NCI-H524 (cell line): ENCODE measurements at places on chromosomes 16 and 17.

DNA sequence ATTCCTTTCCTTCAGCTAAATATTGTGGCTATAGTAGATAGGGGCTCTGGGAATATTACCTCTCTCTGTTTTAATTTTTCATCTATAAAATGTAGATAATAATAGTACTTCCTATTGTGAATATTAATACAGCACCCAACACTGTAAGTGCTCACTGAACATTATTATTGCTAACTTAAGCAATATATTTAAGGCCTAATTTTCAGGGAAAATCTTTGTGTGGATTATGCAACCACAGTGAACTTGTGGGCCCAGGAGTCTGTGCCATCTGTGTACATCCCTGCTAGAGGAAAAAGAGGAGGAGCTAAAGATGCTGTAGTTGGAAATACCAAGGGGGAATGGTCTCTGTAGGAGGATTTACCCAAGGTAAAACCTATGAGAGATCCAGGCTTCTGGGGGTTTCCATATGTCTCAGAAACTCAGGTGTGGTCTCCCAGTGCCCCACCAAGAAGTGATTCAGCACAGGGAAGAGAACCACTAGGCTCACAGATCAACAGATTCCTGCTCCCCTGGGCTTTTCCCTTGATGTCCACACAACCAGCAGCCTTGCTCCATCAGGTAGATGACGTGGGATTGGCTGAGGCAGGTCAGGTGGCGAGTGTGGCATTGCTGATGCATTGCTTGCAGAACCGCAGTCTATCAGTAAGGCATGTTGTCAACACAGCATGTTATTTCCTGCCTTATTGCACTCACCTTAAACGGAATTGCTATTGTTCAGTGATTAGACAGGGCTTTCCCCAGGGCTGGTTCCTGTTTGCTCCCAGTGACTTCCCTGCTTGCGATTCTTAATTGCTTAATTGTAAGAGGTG is 1.6 kb upstream of the N4BP1 start:
- DNase-seq, result peak; percentile 24

- no peak for DNase-seq
These were observed 8.0 kb upstream of the MYH2 start for GRCh38 chr17:10557422-10557821.

DNA sequence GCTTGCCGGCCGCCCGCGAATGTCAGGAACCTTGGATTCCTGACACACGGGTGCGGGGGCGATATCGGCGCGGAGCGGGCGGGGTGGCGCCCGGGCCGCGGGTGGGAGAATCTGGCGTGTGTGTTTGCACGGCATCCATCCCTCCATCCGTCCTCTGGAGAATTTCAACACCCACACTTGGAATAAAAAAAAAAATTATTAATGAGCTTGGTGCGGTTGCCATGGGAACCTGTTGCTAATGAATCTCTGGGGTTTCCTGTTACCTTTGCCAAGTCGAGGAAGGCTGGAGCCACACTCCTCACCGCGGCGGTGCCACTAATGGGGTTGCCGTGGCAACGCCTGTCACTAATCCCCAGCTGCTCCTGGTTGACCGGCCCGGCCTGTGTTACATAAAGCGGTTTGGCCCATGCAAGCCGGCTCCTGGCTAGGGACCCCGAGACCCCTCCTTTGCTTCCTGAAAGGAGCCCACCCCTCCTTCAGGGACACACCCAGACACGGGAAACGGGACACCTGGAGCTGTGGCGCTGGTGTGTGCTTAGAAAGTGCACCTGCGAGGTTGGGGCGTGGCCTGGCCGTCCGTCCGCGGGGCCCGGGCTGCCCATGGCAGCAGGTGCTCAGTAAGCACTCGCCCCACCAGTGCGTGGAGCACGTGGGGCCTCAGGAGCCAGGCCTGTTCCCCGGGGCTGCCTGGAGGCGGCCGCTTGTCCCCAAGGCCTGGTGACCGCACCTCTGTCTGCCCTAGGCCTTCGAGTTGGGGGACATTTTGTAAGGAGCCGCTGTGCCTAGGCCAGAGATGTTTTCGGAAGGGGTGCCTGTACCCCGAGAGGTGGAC is 14.6 kb downstream of the CACNA1H start:
- peak; percentile 91 for DNase-seq

DNA sequence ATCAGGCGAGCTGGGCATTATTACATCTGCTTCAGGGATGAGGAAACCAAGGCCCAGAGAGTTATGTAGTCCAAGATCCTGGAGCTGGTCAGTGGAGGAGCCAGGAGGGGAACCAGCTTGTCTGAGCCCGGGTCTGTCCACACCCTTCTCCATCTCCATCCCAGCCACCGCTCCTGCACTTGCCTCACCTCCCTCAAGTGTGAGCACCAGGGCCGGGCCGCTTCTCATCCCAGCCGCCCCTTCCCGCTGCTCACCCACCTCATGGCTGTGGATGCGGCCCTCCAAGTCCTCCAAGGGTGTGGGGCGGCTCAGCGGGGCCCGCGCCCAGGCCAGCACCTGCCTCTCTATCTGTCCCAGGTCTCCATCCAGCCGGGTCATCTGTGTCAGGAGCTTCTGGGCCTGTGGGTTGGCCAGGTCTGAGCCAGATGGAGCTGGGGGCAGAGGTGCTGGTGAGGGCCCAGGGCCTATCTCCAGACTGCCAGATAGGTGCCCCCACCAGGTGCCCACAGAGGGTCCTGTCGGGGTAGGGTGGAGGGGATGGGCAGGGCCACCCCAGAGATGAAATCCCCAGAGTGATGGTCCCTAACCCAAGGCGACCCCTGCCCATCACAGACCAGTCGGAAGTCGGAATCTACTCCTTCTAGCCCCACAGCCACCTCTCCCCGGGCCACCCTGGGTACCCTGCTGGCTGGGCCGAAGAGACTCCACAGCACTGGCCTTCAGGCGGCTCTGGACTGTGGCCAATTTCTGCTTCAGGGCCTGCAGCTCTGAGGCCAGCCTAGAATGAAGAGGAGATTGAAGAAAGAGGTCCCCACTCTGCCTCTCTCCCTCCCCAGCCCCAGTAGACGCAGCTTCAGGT is 9.4 kb downstream of the EVPL start:
- no peak for DNase-seq

DNA sequence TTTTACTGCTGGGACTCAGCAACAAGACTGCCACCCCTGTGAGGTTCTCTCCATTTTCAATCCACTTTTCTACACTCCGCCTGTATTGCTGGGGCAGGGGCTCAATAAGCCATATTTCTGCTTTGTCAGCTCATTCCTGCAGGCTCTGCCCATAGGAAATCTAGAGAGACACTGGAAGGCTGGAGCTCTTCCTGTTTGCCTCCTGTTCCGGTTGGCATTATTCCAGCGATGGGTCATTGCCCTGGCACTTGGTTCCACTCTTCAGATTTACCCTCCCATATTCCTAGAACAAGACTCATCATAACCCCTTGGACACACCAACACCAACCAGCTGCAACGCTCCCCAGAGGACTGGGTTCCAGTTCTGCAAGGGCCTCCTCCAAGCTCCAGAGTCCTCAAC is 210.4 kb downstream of the CA10 start:
- no peak for DNase-seq

DNA sequence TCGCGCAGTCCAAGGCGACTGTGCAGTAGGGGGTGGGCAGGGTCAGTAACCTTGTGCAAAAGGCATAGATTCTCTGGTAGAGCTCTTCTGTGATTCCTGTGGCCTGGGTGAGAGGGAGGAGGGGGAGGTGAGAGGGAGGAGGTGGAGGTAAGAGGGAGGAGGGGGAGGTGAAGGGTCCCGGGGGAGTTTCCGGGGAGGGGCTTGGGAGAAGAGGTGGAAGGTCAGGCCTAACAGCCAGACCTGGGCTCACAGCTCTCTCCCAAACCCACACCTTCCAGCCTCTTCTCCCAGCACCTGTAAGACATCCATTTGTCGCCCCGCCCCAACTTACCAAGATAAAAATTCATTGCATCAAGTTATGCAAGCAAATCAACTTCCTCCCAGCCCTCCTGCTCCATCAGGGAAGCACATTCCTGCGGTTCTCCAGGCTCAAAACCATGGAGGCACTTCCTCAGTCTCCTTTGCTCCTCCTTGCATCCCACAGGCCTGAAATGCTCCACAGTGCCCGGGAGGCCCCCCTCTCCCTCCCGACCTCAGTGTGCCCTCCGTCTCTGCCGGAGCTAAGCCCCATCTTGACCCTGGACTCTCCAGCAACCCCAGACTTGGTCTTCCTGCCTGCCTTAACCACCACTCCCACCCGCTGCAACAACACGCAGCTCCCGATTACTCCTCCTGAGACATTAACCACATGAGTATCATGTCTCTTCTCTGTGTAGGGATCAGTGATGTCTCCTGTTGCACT is 30.5 kb downstream of the PIK3R6 start:
- no peak for DNase-seq

GRCh38 chr16:57852189-57852588 is 49.9 kb upstream of the KIFC3 start:
- DNase-seq, result no peak

DNA sequence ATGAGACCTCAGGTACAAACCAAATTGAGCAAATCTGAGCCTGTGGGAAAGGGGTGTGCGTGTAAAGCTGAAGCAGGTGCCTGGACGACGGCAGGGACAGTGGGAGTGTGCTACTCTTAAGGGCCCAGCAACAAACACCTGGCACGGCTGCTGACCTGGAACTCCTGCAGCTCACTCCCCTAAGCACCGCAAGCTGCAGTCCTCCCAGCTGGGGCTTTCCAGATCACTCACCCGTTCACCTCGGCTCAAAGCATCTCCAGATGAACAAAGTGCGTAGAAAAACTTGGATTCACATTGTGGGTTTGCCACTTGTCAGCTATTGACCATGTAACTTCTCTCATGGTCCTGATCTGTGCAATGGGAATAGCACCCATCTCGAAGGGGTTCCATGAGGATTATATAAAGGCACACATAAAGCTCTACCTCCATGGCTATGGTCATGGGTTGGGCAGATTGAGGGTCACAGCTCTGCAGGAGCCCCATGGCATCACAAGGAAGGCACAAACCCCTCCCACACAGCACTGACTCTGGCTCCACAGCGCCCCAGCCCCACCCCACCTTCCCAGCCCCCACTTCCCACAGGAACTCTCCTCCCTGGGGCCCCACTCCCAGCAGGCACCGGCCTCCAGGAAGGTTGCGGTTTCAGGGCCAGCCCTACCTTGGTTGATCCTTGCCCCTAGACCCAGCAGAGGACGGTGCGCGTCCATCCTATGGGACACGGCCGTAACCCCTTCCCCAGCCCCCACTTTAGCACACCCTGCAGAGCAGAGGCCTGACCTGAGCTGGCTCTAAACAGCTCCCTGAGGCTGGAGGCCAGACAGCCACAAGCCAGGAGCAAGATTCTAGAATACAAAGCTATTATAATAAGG is 21.9 kb downstream of the ST3GAL2 start:
- DNase-seq, result no peak

GRCh38 chr17:74610108-74610507 is 13.4 kb downstream of the CD300E start:
- DNase-seq, result no peak

DNA sequence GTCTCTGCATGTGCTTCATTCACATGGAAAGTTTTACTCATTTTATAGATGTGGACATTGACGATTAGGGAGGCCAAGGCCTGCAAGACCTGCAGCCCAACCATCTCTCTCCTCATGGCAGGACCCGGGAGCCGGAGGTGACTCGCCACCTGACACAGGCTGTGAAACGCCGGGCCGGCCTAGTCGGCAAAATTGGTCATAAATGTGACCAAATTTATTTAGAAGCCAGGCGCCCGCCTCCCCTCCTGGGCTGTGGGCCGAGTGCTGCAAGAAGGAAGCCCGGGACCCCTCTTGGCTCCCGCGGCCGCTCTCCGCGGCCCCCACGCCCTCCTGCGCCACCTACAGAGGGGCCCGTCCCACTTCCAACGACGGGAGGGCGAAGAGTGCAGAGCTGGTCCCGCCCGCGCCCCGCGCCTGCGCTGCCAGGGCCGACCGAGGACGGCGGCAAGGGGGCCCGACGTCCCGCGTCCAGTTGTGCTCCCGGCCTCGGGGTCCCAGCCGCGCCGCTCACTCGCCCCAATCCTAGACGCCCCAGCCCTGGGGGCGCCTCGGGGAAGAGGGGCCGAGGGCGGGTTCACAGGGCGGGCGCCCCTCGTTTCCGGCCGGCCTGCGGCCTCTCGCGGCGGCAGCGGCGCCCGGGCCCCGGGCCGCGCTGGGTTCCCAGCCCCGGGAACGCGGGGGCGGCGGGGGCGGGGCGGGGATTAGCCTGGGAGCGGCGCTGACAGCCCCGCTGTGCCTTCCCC is 47.5 kb downstream of the WNT3 start:
- DNase-seq, result peak; percentile 21

DNA sequence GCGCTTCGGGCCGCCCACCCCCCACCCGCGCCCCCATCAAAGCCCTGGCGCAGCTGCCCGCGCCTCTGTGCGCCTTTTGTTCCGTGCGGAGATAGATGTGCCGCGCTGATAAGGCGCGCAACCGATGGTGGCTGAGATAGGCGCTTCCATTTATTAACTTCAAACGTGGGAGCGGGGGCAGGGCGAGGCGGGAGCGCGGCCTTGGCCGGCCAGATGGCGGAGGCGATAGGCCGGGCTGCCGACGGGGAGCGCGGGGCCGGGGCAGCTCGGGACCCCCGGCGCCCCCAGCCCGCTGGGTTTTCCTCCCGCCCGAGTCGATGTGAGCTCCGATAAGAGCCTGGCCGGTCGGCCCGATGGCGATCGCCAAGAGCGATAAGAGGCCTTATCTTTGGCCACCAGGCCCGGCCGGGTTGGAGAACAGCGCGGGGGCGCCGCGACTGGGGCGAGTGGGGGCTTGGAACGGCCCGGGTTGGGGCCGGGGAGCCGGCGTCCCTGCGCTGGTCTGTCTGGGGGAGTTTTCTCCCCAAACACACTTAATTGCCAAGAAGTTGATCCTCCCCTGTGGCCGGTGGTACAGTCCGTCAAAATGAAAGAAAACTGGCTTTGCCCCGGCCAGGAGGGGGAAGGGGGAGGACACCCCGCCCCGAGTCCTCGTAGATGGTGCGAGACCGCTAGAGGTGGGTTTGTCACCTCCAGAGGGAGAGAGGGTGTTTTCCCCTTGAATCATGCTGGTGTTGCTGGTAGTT is 2.7 kb downstream of the ZFPM1 start:
- no peak for DNase-seq

DNA sequence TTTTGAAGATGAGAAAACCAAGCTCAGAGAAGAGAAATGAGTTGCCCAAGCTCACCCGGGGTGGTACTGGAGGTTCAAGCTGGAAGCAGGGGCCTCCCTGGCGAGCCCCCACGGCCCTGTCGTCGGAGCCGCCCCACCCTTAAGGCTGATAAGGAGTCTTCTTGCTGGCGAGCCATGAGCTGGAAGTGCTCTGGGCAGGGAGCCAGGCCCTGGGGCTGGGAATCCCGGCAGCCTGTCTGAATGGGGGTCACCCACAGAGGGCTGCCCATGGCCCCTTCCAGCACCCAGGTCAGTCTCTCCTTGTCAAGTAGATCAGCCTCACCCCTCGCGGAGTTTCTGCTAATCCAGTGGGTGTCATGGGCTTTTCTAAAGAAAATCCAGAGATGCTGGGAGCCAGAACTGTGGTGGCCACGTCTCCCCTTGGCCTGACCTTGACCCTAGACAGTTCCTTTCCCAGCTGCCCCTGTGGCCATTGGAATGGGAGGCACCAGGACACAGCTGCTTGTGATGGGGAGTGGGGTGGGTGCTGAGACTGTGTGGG is 1.2 kb upstream of the P2RX1 start:
- no peak for DNase-seq
